ENCODE measurements at places on chromosomes 6 and 20.

- no peak for DNase-seq
These were observed 706 bp upstream of the SNX14 start for GRCh38 chr6:85594197-85594930.

- DNase-seq = no peak
These were observed 30.6 kb upstream of the APCDD1L start for GRCh38 chr20:58545565-58546415.

DNA sequence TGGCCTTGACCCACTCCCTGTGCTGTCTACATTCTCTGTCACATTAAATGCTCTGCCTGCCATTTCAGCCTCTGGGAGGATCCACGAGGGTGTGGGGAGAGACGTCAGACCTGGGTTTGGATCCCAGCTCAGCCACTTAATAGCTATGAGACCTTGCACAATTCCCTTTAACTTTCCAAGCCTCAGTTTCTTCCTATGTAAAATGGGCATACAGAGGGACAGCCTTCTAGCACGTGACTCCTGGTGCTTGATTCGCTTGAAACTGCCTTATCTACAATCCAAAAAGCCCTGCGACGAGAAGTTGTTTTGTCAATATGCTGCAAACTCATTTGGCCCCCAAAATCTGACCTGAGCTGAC is 40.0 kb downstream of the TOX2 start:
- DNase-seq = no peak

GRCh38 chr6:138405816-138406413 is 1.9 kb downstream of the HEBP2 start:
- no peak for DNase-seq

DNA sequence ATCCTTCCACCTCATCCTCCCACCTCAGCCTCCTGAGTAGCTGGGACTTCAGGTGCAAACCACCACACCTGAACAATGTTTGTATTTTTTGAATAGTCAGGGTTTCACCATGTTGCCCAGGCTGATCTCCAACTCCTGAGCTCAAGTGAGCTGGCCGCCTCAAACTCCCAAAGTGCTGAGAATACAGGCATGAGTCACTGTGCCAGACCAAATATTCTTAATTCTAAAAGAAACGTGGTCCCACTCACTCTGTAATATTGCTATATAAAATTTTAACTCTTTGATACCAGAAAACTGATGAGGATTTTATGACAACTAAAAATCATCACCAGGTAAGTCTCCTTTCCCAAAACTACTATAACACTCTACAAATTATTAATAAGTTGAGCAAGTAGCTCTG is 716.8 kb upstream of the GJE1 start:
- no peak for DNase-seq

DNA sequence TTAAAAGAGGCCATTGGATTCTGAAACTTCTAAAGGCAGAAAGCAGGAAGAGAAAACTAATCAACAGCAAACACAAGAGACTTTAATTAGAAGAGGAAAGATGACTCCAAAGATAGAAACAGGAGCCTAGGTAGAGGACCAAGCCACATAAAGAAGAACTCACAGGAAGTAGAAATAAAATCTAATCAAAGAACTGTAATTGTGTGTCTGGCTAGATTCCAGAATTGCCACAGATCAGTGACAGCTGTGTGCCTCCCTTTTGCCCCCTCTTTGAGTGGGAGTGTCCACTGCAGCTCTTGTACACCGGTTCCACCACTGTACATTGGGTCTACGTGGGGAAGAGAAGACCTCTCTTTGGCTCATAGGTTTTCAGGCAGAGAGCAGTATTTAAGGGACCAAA is 22.3 kb upstream of the THEMIS start:
- DNase-seq = no peak

GRCh38 chr20:16709017-16709416 is 20.8 kb upstream of the SNRPB2 start:
- no peak for DNase-seq

GRCh38 chr6:20341564-20341963 is 60.1 kb upstream of the E2F3 start:
- DNase-seq = no peak

DNA sequence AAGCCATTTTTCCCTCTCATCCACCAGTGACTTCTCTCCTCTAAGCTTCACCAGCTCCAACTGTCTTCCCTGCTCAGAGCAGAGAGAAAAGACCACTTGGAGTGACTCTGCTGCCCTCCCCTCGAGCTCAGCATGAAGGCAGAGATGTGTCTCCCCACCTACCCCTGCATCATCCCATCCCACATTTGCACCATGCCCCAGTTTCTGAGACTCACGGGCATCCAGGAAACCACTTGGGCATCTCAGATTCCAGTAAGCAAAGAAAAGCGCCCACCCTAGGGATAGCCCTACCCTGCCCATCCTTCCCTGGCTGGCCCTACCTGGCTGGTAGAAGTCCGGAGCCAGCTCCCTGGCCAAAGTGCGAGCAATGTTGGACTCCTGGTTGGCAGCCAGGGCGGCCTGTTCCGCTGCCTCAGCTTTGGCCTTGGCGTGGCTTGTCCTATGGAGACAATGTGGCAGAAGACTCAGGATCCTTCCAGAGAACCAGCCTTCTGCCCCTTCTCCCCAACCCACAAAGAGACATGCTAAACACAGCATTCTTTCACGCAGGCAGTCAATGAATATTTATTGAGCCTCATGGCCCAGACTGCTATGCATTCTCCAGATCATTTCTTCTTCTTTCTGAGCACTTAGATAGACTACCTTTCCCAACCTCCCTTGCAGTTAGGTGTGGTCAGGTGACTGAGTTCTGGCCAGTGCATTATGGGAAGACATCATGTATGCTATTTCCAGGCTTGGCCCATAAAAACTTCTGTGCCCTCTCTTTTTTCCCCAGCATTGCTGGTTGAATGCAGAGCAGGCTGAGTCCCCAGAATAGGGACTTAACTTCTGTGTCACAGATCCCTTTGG is 68.6 kb downstream of the JPH2 start:
- DNase-seq = no peak

- no peak for DNase-seq
These were observed 207.0 kb downstream of the THBS2 start for GRCh38 chr6:169046483-169047192.

DNA sequence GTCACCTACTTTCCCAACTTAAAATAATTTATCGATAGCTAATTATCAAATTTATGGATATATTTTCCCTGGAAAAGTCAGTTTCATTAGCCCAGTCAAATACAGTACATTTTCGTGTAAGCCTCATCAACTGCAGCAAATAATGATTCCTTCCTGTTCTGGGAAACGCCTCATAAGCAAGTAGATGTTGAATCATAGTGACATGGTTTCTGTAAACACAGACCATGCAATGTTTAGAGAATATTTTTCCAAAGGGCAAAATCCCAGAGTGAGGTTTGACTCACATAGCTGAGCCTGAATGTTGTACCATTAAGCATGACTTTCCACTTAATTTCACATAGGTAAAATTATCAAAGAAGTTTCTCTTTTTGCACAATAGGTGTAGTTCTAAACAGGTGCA is 16.7 kb upstream of the VNN1 start:
- no peak for DNase-seq

DNA sequence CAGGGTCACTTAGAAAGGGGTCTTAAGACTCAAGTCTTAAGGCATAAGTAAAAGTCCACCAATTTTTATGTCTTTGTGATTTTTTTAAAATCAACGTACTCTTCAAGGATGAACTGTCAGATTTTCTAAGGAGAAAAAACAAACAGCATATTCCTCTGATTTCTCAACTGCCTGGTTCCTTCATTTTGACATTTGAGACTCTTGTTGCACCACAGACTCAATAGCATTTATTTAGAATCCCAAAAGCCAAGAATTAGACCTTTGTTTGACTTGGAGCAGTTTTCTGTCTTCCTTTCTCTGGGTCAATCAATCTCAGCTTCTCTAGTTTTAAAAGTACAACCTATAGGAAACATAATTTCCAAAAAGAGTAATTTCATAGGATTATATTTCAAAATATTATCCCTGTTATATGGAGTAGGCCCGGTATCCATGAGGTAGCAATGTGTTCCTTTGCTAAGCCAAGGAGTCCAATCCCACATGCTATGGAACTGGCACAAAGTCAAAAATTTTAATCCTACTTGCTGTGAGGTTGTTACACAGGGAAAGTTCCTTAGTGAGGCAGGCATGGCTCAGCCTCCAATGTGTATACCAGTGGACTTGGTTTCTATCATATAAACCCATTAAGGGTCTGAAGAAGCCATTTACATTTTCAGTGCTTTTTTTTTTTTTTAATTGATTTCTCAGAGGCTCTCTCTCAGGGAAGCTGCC is 405.7 kb downstream of the KIF16B start:
- no peak for DNase-seq

Data from cerebellar nuclear complex (tissue), 1 donor.